ENCODE measurements at places on chromosomes 5 and 9. TPM values are rescaled to one million over a fixed set of nuclear protein-coding genes. Genes with fewer than 3 reads are reported as not detected.

WNT8A gene
- not detected for total RNA-seq

ZNF618 gene
- 1.7 TPM for total RNA-seq

PCDHGA12 gene
- total RNA-seq: 3.9 TPM

KLHL3 gene
- total RNA-seq: 1.1 TPM

STC2 gene
- 235 TPM for total RNA-seq

CCDC69 gene
- total RNA-seq: 1.7 TPM

ADAMTSL1 gene
- total RNA-seq: not detected

COMMD10 gene
- 43.1 TPM for total RNA-seq

HOMER1 gene
- 22.6 TPM for total RNA-seq

SLC34A1 gene
- total RNA-seq: 0.43 TPM

CYLC2 gene
- not detected for total RNA-seq

PDE6A gene
- total RNA-seq: under 0.01 TPM

SPINK7 gene
- total RNA-seq: 4.3 TPM

TPM2 gene
- total RNA-seq: 61.0 TPM

Measured in tracheal epithelial cell (primary cell).